ENCODE measurements at places on chromosomes 7 and 10. TPM values are rescaled to one million over a fixed set of nuclear protein-coding genes. Genes with fewer than 3 reads are reported as not detected.

- no peak for DNase-seq
Observed at GRCh38 chr7:44311561-44312495, 13.6 kb downstream of the CAMK2B start.

DNA sequence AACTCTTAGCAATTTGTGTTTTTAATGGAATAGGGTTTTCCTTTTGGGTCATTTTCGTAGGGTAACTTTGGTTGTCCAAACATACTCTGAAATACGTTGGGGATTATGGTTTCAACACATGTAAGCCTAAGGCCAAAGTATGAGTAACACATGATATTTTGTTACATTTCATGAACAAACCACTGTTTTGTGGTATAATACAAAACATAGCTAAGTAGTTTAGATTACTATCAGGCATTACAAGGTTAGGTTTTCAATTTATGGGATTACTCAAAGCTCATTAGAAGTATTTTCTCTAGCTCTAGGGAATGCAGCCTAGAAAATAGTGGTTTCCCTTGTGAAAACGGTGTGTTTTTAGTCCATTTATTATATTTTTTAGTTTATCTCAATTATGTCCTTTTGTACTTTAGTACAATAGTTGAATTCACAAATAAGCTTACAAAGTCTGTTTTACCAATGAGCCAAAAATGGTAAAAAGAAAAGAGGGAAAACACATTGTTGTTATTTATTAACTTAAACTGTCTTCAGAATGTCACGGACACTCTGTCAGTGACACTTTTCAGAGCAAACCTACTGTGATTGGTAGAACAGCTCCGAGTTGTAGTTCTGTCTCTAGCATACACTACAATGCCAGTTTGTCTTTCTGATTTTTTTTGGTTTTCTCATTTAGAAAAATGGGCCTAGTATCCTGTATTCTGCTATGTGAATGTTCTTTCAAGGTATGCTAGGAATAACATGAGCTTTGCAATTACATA, 473.7 kb downstream of the SUGCT start:
- no peak for DNase-seq

GRCh38 chr7:153887749-153888569, 164.2 kb upstream of the DPP6 start:
- no peak for DNase-seq

Gene ELN
- not detected for total RNA-seq

Gene ASZ1
- not detected for total RNA-seq

Gene PTPRE
- 23.7 TPM for total RNA-seq

Gene CUZD1
- total RNA-seq = 1.5 TPM

Gene TFR2
- total RNA-seq = 4.7 TPM

- no peak for DNase-seq
Observed at GRCh38 chr10:102468683-102469082, 17.3 kb upstream of the C10orf95 start.

DNA sequence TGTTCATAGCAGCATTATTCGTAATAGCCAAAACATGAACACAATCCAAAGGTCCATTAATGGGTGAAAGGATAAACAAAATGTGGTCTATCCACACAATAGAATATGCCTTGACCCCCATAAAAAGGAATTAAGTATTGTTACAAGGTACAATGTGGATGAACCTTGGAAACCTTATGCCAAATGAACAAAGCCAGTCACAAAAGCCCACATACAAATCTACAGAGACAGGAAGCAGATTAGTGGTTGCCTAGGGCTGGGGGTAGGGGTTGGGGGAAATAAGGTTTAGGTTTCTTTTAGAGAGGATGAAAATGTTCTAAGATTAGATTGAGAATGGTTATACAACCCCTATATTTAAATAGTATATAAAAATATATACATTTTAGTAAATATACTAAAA, 34.8 kb downstream of the PIP4K2A start:
- DNase-seq = no peak

DNA sequence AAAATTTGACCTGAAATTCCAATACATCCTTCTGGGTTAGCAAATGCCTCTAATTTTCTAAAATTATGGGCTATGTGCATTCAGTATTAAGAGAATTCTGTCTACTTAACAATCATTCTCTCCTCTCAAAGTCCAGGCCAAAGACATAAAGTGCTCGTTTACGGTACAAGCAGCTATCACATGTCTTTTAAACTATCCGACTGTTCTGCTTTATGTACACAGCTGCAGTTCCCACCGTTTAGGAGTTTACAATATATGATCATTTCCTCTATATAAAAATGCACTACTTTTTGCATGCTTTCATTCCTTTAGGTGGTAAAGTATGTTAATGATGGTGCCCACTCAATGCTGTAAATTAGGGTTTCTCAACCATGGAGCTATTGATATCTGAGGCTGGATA, 34.0 kb downstream of the CDK6 start:
- DNase-seq = no peak

Gene CC2D2B
- 0.22 TPM for total RNA-seq

Gene GNGT1
- total RNA-seq = not detected

GRCh38 chr10:5775685-5776084, 37.5 kb downstream of the GDI2 start:
- peak; percentile 81 for DNase-seq

GRCh38 chr7:130301501-130302020, 8.6 kb downstream of the CPA4 start:
- DNase-seq = no peak

DNA sequence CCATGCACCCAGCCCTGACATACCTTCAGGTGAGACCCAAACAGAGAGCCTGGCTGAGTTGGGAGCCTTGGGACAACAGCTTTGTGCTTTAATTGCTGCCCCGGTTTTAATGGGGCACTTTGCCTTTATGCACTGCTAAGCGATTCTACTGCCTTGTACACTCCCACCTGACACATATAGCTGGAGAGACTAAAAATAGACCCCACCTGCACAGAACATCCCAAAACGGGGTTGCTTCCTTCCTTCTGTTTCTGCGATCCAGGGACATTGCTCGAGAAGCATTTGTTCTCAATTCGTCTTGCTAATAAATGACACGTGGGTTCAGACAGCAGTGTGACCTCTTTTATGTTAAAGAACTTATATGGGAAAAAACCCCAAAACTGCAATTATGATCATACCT, 258.8 kb upstream of the MYO3A start:
- no peak for DNase-seq

DNA sequence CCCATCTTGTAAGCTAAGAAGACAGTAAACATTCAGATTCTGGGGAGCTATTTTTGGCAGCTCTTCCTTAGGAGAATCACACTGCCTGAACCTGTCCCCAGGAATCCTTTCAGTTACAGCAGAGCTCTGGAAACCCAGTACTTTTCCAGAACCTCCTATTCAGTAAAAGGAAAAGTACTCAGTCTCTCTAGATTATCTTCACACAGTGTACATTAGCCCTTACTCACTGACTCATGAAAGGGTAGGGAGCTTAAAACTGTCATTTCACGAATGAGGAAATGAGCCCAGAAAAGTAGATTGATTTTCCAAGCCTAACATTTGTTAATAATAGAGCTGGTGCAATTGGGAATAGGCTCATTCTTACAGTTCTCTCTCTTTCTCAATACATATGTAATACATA, 3.9 kb upstream of the CNNM1 start:
- DNase-seq = no peak

- DNase-seq = no peak
Observed at GRCh38 chr10:63480237-63480636, 14.5 kb upstream of the JMJD1C start.

Gene ERVW-1
- not detected for total RNA-seq

- no peak for DNase-seq
Observed at GRCh38 chr7:112104120-112104519, 102.1 kb downstream of the DOCK4 start.

Data from activated T-cell treated with anti-CD3 and anti-CD28 coated beads, Interleukin-2, amount 50 U/mL, for 72 hours (primary cell).